ENCODE measurements at places on chromosomes 4 and X.

- no peak for DNase-seq
Measured at GRCh38 chr4:7727749-7728148, 211.9 kb downstream of the AFAP1 start.

DNA sequence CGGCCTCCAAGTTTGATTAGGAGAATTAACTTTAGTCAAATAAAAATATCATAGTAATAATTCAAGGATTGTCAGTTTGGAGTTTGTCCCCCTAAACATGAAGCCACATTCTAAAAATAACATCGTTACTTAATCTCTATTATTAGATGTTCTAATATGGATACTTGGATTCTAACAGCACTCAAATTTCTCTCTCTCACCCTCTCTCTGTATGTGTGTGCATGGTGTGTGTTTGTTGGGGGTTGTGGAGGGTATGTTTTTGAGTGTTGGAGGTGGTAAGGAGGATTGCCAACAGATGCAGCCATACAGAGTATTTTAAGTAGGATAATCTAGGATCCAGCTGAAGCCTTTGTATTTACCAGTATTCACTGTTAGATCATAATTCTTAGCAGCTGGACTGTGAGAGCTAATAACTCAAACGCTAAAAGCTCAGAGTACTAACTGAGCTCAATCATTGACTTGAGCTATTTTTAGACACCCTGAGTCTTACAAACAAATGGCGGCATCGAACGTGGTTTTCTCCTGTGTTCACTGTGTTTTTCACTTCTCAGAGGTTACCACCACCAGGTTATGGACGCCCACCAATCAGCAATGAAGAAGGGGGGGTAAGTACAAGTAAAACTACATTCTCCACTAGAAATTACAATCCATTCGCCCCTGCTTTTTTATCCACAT, 8.8 kb downstream of the ENAM start:
- DNase-seq, result no peak

GRCh38 chr4:129264008-129264657, 168.2 kb downstream of the C4orf33 start:
- DNase-seq, result no peak

DNA sequence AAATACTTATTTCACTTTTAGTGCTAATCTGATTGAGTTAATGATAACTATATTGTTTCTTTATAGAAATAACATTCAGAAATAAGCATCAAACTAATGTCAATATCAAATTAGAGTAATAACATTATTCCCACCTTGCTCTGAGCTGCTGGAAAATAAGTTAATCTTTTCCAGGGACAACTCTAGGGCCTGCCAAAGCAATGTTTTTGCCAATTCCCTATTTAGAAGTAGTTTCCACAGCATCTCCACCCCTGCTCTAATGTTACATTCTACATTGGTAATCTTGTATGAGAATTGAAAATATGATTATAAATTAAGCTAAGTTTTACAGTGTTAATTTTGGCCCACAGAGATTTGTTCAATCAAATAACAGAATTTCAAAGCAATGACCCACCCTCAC, 68.3 kb downstream of the REELD1 start:
- no peak for DNase-seq

GRCh38 chrX:150547375-150548115, 20.9 kb upstream of the MTM1 start:
- DNase-seq, result peak; percentile 59

DNA sequence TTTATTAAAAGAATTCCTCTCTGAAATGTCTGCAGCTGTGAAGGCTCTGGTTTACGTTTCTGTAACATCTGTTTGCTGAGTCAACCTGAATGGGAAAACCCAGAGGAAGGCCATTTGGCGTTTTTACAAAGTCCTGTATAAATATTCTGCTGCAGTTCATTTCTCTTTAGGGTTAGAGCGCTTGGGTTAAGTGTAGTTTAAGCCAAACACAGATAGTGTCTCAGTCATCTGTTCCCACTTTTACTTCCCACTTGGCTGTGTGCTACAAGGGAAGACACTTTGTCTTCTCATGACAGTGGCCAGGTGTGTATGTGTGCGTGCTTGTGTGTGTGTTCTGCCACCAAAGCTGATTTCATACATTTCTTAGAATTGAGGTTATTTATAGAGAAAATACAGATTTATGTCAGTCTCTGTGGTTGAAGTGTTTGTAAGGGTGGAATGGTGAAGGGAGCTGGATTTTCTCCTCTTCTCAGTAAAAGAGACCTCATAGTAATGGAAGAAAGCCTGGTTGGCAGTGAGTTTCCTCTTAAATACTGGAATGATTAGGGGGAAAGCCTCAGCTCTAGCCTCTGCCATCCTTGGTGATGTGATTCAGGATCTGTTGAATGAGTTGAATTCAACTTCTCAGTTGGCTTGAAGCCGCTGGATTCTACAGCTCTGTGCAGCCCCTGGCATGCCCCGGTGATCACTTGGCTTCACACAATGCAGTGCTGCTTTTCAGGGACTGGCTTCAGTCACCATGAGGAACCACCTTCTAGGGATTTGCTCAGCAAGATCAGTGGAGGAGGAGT, 50.6 kb downstream of the JADE1 start:
- no peak for DNase-seq
